ENCODE measurements at places on chromosomes 13 and 19. TPM values are rescaled to one million over a fixed set of nuclear protein-coding genes. Genes with fewer than 3 reads are reported as not detected.

DNA sequence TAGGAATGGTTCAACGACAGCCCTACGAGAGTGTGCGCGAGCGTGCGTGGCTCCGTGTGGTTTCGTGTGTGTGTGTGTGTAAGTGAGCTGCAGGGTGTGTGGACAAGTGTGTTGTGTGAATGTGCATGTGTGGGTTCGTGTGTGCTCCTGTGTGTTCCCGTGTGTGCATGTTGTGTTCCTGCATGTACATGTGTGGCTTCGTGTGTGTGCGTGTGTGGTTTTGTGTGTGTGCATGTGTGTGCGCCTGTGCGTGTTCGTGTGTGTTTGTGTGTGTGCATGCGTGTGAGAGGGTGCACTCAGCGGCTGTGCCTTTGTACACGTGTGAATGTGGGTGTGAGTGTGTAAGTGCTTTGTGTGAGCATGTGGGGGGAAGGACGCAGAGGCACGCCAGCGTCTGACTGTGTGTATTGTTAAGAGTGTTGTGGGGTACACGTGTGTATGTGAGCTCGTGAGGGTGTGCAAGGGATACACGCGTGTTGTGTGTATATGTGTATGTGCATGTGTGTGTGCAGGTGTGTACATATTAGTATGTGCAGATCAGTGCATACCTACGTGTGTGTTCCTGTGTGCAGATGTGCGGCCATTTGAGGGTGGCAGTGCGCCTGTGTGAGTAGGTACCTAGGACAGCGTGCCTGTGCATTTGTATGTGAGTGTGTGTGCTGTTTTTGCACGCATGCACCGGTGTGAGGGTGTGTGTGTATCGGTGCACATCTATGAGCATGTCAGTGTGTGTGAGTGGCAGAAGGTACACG lies 24.3 kb upstream of the ONECUT3 start:
- DNase-seq: no peak

DNA sequence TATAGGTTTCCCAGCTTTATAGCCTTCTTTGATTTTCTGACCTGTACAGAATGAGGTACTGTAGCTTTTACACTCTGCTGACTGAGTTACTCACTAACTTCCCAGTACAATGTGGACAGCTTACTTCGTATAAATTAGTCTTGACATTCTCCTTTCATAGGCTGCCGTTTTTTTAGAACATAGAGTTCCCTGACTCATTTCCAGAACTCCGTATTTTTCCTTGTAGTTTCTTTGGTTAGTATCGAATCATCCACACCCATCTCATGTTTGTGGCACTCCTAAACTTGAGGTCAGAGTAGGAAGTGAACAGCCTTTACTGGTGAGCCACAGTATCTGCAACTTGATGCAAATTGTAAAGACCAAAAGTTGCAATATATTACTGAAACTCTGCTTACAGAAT lies 303.9 kb downstream of the SLITRK5 start:
- no peak for DNase-seq

DNA sequence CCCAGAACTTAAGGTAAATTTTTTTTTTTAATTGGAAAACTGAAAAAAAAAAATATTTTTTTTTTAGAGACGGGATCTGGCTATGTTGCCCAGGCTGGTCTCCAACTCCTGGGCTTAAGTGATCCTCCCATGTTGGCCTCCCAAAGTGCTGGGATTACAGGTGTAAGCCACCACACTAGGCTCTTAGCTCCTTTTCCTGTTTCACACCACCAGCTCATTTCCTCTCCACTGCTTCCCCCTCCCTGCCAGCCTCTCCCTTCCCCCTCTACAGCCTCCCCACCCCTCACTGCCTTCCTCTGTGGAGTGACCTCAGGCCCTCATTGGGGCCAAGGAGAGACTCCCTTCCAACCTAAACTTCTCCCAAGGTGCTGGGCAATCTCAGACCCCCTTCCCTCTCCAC lies 4.2 kb upstream of the GIPR start:
- no peak for DNase-seq

- DNase-seq: peak; percentile 42
Measured at GRCh38 chr13:98930151-98930591, 47.7 kb downstream of the DOCK9 start.

- no peak for DNase-seq
Measured at GRCh38 chr13:111503376-111503775, 182.9 kb downstream of the TEX29 start.

LRG1 gene
- 1.5 TPM for total RNA-seq

KIR3DL2 gene
- total RNA-seq: not detected
